ENCODE measurements at places on chromosomes 7 and 10.

- no peak for DNase-seq
Observed at GRCh38 chr7:130648580-130648979, 20.0 kb downstream of the COPG2 start.

GRCh38 chr10:70584909-70585544, 17.5 kb downstream of the PRF1 start:
- DNase-seq: peak; percentile 31

GRCh38 chr10:124019886-124020797, 73.3 kb downstream of the CHST15 start:
- DNase-seq: peak; percentile 44

DNA sequence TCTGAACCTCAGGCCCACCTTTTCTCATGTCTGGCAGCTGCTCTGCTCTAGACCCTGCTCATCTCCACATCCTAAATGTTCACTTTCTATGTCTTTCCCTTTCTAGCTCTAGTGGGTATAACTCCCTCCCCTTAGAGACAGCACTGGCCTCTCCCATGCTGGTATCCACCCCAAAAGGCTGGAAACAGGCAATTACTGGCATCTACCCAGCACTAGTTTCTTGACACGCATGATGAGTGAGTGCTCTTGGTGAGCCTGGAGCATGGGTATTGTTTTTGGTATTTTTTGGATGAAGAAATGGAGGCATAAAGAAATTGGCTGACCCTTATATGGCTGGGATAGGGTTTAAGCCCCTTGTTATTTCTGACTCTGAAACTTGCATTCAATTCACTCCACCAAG, 156.0 kb downstream of the EGFR start:
- DNase-seq: no peak

DNA sequence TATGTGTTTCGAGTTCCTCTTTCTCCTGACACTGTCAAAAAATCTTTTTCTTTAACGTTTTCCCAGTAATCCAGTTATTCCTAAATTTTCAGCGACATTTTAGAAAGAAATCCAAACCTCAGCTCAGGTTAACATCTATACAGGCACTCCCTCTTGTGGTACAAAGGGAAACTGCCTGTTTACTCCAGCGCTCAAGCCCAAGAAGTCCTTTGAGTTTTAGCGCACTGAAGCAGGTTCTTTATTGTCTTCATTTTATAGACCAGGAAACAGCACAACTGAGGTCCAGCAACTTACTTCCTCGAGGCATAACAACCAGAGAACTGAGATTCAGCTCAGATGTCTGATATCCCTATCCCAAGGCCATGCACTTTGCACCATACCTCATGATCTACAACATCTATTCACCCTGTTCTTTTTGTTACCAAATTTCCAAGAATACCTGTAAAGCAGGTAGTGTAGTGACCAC, 287.2 kb upstream of the MKLN1 start:
- DNase-seq: peak; percentile 62

GRCh38 chr7:116669769-116670168, 2.2 kb upstream of the MET start:
- no peak for DNase-seq

GRCh38 chr7:112168915-112169314, 37.3 kb downstream of the DOCK4 start:
- DNase-seq: no peak
